ENCODE measurements at places on chromosomes 6 and 20.

- no peak for DNase-seq
These were observed 140.8 kb downstream of the ZFAND3 start for GRCh38 chr6:37960139-37960935.

DNA sequence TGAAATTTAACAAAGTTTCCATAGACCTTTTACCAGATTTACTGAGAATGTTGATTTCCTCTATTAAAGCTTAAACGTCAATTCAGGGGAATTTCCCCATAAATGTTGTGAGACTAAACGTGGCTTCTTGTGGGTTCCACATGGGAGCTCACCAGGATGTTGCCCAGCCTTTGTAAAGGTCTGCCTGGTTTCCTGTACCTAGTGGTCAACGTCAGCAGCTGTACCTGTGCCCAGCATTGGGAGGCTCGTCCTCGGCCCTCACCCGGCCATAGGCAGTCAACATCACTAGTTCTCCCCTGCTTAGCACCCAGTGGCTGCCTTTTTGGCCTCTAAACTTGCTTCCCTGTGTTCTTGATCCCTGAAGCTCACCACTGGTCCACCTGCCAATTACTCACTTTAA is 22.1 kb upstream of the CD83 start:
- DNase-seq: no peak

GRCh38 chr6:34231566-34232336 is 4.9 kb upstream of the HMGA1 start:
- no peak for DNase-seq

- DNase-seq: no peak
These were observed 311.2 kb upstream of the OPRM1 start for GRCh38 chr6:153727885-153728284.

DNA sequence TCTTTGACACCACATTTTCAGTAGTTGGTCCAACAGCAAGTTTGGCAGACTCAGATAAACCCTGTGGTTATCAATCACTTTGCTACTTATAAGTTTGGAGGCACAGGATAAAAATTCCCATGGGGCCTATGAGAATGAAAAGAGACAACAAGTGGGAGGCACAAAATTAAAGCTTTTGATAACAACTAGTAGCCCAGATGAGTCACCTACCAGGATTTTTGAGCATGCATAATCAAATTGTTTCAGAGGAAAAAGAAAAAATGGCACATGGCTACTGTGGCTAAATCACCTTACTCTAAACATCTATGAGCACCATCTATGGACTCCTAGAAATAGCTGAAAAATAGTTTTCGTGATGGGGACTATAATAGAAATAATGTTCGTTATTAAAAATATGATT is 40.8 kb upstream of the BMP5 start:
- DNase-seq: no peak

DNA sequence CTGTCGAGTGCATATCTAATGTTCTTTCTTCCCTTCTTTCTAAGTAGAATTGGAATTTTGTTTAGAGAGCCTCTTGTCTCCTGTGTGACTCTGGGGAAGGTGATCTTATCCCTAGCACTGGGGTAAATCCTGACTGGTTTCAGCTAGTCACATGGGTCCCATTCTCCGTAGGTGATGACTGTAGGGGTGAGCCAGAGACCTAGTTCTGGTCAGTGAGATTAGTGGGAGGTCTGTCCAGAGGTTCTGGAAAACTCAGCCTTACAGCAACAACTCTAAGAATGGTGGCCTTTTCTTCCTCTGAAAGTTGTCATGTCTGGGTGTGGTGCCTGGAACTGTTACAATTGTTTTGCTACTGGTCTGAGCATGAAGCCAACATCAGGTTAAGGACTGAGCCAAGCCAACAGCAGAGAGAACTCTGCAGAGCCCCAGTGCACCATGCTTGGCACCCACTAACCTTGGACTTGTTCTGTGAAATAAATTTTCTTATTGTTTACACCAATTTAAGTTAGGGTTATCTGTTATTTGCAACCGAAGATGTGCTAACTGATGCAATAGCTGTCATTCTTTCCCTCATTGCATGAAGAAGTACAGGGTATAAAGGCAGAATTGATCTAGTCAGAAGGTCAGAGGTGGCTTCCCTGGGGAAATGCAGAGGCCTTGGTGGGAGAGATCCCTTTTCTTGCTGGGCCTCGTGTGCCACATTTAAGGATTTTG is 56.8 kb upstream of the TULP4 start:
- no peak for DNase-seq

DNA sequence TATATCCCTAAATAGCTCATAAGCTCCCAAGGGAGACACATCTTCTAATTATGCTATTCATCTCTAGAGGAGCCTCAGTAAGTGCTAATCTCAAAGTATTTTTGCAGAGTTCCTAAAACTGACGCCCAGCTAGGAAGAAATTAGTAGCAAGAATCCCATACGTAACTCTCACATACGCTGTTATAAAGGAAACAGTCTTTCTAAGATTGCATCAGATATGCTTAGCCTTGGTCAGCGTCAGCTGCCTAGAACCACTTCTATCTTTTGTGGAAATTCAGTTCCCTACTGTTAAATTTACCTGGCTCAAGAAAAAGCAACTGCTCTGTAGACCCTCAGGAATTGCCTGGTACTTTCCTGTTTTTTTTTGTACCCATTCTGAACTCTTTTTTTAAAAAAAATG is 13.6 kb downstream of the RIPOR2 start:
- DNase-seq: no peak

- DNase-seq: no peak
These were observed at the start of gene HLA-G for GRCh38 chr6:29827579-29828470. Gene HLA-G (plus strand): TSS chr6:29827825. CDS start chr6:29827845, 20 bp downstream.

GRCh38 chr6:135861189-135861588 is 9.7 kb downstream of the PDE7B start:
- no peak for DNase-seq

DNA sequence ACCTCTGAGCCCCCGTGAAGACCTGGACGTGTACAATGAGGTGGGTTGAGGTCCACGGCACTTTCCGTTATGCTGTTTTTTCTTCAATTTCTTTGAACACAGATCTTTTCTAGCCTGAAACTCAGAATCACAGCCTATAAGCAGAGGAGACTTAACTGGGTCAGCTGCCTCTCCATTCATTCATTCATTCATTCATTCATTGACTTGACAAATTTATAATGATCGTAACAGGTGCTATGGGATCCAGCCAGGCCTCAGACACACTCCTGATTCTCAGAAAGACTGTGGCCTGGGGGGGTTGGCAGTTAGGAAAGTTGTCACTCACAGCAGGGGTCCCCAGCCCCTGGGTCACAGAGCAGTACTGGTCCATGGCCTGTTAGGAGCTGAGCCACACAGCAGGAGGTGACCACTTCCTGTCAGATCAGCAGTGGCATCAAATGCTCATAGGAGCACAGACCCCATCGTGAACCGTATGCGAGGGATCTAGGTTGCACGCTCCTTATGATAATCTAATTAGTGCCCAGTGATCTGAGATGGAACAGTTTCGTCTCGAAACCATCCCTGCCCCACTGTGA is 38.6 kb upstream of the IRF4 start:
- no peak for DNase-seq

GRCh38 chr6:14010275-14010674 is 85.5 kb downstream of the RNF182 start:
- no peak for DNase-seq

GRCh38 chr20:22815603-22816315 is 219.4 kb upstream of the SSTR4 start:
- DNase-seq: no peak

DNA sequence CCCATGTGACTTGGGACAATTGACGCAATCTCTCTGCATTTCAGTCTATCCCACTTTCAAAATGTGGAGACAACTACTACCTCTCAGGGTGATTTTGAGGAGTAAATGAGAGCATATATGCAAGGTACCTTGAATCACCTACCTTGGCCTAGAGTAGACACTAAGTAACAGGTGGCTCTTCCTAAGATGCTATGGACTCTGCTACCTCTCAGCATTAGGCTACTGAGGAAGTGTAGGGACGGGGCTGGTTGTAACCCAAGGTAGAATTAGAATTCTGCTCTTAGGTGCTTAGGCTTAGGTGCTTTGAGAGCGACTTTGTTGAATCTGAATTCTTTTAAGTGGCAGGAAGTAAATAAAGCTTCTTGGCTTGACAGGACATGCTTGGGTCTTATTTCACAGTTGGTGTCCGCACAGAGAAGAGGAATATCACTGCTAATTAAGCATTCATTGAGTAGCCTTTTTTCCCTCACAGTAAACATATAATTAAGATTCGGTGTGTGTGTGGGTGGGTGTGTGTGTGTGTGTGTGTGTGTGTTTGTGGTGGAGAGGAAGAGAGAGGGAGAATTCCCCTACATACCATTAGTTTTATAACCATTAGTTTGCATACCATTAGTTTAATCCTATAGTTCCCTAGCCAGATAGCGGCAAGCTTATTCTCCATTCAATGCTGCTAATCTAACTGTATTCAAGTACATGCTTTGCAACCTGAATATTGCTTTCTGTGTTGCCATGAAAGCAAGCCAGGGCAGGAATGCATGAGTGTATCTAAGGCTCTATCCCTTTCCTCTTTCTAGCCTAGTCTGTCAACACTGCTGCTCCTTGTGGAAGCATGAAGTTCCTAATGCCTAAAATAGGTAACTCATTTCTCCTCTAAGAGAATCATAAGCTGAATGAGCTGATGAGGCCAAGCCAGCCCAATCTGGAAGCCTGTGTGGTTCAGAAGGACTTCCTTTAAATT is 112.5 kb downstream of the IPCEF1 start:
- DNase-seq: no peak

- no peak for DNase-seq
These were observed 46.7 kb downstream of the GJA1 start for GRCh38 chr6:121482004-121482693.

DNA sequence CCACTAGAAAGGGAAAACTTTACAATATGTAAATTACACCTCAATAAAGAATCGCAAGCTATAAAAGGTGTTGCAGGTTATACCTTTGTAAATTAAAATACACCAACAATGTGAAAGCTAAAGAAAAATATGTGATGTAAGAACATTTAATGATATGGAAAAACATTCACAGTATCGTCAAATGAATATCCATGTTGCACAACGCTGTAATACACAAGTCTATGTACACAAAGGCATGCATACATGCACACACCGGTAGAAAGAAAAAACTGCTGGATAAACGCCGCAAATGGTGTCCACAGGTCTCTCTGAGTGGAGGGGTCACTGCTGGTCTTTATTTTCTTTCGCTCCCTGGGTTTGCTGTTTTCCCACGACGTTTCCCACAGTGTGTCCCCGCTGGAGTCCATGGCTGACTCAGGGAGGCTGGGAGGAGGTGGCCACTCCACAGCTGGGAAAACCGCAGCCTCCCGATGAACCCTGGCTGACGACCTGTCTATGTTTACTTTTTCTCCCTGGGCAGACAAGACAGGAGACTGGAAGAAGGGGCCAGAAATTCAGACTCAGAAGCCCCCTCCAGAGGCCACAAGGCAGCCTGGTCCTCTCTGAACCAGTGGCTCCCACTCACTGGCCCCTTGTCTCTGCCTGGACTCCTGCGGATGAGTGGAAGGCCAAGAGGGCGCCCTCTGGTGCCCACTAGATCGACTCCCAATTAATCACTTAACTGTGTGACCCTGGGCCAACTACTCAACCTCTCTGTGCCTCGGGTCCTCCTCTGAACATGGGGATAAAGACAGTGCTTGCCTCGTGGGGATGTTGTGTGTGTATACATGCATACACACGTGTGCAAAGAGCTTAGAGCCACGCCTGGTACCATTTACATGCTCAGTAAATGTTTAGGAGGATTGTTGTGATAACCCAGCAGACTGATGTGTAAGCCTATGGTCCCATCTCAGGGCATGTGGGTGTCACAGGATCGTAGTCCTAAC is 12.8 kb upstream of the BPI start:
- no peak for DNase-seq

GRCh38 chr6:30480536-30481156 is 8.7 kb upstream of the HLA-E start:
- DNase-seq: no peak

- DNase-seq: no peak
These were observed 28.1 kb upstream of the VAPB start for GRCh38 chr20:58360936-58361335.

DNA sequence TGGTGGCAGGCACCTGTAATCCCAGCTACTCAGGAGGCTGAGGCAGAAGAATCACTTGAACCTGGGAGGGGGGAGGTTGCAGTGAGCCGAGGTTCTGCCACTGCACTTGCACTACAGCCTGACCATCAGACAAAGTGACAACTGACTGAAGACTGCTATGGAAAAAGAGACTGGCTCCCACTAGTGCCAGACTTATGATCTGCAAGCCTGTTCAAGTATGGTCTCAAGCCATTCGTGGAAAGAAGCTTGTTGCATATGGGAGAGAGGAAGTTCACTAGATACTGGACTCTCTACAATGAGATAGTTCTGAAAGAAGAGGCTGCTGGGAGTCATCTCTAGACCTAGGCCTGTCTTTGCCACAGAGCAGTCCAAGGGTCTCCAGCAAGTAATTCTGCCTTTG is 26.7 kb downstream of the MDN1 start:
- no peak for DNase-seq

- DNase-seq: no peak
These were observed 24.6 kb upstream of the ID4 start for GRCh38 chr6:19812512-19813119.

GRCh38 chr6:16783952-16784565 is 22.8 kb upstream of the ATXN1 start:
- no peak for DNase-seq

GRCh38 chr6:137977206-137977605 is 110.1 kb downstream of the TNFAIP3 start:
- DNase-seq: no peak

- DNase-seq: no peak
These were observed 272.5 kb upstream of the CDYL start for GRCh38 chr6:4503700-4504099.

DNA sequence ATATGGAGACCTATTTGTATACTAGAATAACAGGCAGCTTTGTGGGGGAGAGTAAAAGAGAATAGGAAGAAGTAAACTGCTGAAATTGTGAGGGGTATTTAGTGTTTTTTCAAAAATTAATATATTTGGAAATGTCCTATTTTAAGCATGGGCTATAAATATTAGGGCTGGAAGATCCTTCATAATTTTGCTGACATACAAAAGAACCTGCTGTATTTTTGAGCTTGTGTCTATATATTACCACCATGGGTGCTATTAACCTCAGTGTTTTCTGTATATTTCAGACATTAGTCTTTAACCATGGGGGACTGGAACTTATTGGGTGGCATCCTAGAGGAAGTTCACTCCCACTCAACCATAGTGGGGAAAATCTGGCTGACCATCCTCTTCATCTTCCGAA is at the start of gene GJA10:
Gene GJA10 (plus strand): TSS at position 301 of the 400 bp plus-strand sequence. CDS start 0 bp downstream, at position 301.
- no peak for DNase-seq

- no peak for DNase-seq
These were observed 686.6 kb upstream of the GJE1 start for GRCh38 chr6:141445928-141446628.

- no peak for DNase-seq
These were observed 10.2 kb downstream of the DOK5 start for GRCh38 chr20:54485631-54486030.

DNA sequence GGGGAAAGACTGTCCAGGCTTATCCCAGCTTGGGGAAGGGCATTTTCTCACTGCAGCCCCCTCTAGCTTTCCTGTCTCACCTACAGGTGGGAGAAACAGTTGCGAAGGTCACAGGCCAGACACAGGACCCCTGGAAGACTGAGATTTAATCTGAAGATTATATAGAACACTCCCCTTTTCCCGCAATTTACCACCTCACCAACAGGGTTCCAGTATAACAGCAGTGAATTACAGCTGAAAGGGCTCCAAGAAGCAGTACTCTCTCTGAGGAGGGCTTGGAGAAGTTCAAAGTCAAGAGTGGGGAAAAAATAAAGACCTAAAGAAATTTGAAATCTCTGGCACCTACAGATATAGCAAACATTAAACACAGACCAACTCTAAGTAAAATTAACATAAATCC is 111.9 kb downstream of the ANKRD60 start:
- no peak for DNase-seq

GRCh38 chr20:57966620-57967019 is 256.8 kb upstream of the PMEPA1 start:
- no peak for DNase-seq

Data from activated CD8-positive, alpha-beta memory T cell treated with anti-CD3 and anti-CD28 coated beads for 1 hour (primary cell).